GM03348 (cell line): ENCODE measurements at places on chromosomes 5 and 9.

DNA sequence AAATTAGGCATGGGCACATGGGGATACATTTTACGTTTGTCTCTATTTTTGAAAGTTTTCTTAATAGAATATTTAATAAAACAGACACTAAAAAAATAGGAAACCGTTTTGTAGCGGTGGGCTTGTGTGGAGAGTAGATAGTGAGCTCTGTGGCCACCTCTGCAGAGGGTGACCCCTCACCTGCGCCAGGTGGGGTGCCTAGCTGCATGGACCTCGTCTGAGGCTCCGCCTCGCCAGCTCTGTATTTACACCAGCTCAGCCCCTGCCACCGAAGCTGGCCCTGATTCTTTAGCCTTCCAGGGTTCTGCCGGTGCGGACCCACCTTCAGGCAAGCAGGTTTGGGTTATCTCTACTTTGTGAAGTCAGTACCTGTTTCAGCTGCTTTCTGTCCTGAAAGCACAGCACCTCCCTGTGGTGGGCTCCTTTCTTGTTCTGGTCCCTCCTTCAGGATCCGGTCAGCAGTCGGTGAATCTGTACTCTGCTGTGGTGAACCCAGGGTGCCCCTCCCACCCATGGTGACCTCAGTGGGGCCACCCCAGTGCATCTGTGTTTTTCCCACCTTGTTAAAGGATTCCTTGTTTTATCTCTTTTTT is 105.2 kb upstream of the CACNA1B start:
- DNase-seq: no peak

GRCh38 chr5:145984072-145984471 is 47.7 kb downstream of the SH3RF2 start:
- DNase-seq: no peak

DNA sequence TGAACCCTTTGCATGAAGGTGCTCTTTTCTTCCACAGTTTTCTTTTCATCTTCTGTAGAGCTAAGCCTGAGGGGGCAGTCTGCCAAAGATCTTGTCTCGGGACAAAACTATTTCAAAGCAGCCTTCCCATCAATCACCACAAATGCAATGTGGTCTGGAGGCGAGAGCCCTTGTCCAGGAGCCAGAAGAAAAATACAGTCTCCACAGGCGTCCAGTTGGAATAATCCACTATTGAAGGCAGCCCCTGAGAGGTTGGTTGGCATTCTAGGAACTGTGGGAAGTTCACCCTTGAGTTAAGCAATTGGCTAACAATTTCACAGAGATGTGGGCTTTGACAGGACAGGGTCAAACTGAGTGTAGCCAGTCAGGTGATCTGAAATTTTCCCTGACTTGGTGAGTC is 72.0 kb downstream of the SEMA6A start:
- no peak for DNase-seq

GRCh38 chr5:71475788-71476384 is 20.4 kb downstream of the BDP1 start:
- peak; percentile 66 for DNase-seq

GRCh38 chr5:111173476-111173875 is 50.7 kb upstream of the CAMK4 start:
- DNase-seq: no peak

DNA sequence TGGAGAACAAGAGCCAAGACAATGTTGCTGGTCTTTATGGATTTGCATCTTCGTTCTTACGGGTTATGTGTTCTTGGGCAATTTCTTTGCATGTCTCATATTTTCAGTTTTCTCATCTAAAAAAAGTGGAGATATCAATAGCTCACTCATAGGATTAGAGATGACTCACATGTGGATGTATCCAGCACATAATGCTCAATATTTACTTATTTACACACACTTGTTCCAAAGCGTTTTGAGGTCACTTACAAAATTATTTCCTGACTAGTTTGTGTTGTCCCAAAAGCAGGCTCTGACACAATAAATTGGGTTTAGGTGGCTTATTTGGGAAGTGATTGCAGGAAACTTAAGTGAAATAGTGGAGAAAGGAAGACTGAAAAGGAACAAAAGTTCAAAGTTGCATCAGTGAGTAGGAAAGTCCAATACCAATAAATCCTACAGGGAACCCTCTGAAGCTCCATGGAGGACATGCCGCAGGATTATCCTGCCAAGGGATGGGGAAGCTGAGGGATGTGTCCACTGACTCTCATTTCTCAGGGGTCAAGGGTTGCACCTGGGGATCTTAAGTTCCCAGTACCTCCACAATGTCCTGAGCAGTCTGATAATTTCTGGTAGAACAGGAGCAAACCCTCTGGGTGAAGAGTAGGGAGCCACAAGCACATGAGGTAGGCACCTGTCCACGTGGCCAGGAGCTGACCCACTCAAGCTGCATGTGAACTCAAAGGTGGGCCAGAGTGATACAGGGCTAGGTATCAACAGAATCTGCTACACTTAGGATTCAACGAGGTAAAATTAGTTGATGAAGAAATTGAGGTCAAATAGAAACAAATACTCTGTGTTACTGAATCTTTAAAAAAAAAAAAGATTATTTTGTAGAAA is 37.4 kb upstream of the SLC44A1 start:
- peak; percentile 35 for DNase-seq

GRCh38 chr5:126732716-126733115 is 44.2 kb upstream of the LMNB1 start:
- no peak for DNase-seq

- DNase-seq: no peak
Measured at GRCh38 chr5:153624451-153624765, 133.9 kb downstream of the GRIA1 start.

DNA sequence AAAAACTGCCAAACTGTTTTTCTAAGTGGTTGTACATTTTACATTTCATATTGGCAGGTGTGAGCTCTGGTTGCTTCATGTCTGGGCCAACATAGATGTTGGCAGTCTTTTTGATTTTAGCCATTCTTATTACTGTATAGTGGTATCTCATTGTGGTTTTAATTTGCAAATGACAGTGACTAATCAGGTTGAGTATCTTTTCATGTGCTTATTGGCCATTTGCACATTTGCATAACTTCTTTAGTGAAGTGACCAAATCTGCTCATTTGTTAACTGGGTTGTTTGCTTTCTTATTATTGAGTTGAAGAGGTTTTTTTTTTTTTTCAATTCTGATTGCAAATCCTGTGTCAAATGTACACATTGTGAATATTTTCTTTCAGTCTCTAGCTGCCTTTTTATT is 36.9 kb upstream of the MSX2 start:
- DNase-seq: no peak

DNA sequence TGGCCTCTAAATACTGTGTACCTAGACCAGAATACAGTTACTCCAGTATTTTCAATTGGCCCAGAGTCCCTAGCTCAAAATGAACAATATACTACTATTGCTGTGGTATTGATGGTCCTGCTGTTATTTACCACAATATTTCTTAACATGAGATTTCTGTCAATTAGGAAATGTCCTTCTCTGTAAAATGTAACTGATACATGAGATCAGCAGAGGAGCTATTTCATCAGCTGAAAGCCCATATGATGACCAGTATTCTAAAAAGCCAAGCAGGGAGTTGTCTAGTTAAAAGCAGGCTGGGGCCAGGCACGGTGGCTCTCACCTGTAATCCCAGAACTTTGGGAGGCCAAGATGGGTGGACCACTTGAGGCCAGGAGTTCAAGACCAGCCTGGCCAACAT is 187.7 kb upstream of the PTGER4 start:
- DNase-seq: no peak

DNA sequence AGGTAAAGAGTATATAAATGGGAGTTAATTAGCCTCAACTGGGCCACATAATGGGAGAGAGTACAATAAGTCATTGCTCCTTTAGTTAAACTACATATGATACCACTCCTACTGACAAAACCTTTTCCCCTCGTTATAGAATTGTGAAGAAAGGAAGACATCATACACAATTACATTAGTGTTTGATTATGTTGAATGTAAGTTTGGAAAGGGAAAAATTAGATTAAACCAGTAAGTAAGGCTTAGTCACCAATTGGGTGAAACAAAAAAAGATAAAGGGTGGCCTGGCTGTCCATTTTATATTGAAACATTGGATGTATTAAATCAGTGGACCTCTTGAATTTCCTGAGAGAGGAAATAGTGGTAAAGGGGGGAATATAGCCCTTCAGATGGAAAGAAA is 464.3 kb upstream of the PAPPA start:
- no peak for DNase-seq

GRCh38 chr5:59923465-59923864 is 29.9 kb upstream of the PDE4D start:
- DNase-seq: peak; percentile 6

DNA sequence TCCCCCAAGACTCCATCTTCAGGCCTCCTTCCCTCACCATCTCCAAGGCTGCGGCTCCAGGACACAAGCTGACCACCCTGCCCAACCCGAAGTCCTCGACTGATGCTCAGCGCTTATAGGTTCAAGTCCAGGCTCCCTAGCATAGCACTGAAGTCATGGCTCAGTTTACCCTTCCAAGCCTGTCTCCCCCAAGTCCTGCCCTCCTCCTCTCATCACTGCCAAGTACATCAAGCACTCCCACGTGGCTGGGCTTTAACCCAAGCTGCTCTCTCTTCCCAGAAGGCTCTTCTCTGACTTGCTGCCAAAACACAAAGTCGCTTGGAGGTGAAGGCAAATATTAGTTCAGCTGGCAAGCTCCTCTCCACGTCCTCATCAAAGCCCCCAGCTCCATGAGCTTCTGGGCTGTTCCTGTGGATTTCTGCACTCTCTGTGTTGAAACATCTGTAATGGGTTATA is 22.1 kb upstream of the MARCHF6 start:
- DNase-seq: no peak

DNA sequence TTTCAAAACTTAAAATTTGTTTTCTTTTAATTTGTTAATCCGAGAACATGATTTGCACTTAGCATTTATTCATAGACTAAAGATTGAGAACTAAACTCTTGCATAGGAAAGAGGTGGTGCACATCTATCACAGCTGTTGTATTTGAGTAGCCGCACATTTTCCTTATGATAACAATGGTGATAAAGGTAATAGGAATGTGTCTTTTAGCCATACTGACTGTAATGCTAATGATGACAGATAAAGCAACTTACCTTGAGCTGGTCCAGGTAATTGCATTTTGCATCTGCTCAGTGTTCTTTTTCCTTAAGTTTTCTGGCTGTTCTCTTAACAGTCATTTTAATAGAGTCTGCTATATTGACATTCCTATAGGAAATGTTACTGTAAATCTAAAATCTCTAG is 19.0 kb downstream of the PHAX start:
- no peak for DNase-seq

DNA sequence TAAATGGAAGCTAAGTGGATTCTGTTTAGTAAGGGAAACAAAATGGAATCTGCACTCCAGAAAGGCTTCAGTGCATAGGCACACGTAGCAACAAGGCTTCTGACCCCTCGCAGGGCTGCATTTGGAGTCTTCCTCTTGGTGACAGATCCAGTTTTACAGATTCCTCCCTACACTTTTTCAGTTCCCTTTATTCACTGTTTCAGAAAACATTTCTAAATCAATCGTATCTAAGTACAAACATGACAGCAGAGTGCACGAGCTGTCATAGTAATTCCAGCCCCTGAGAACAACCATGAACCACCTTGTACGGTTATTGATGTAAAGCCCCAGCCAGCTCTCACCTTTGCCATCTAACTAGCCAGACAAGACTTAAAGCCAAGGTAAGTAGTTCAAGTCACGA is 491.6 kb downstream of the SEMA5A start:
- DNase-seq: no peak

GRCh38 chr5:172724242-172725183 is 46.5 kb downstream of the DUSP1 start:
- DNase-seq: no peak

GRCh38 chr5:135718151-135718550 is 116.3 kb upstream of the SLC25A48 start:
- DNase-seq: no peak

GRCh38 chr5:52579391-52579790 is 208.3 kb upstream of the ITGA1 start:
- DNase-seq: no peak

DNA sequence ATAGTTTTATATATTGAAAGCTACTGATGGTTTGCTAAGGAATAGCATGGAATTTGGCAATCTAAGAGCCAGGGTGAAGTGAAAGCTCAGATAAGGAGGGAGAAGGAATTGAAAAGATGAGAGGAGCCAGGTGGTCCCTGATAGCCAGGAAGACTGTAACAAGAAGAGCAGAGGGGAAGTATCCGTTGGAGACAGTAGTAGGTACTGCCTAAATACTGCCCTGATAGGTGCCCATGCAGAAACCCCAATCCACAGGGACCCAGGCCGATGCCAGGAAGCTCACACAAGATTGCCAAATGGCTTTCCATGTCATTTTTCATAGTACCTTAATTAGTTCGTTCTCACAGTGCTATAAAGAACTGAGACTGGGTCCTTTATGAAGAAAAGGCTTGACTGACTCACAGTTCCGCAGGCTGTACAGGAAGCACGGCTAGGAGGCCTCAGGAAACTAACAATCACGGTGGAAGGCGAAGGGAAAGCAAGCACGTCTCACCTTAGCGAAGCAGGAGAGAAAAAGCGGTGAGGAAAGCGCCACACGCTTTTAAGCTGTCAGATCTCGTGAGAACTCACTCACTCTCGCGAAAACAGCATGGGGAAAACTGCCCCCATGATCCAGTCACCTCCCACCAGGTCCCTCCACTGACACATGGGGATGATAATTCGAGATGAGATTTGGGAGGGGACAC is 13.0 kb downstream of the ACTL7B start:
- DNase-seq: no peak
